ENCODE measurements at places on chromosomes 3 and 15. TPM values are rescaled to one million over a fixed set of nuclear protein-coding genes. Genes with fewer than 3 reads are reported as not detected.

- H3K36me3 ChIP-seq = peaks cover 17% of the 10 kb centered on the region
- DNase-seq = no peak
- H3K27ac ChIP-seq = peak overlapping the region; percentile 95
- H3K4me1 ChIP-seq = peaks cover 33% of the 10 kb centered on the region
- H3K4me3 ChIP-seq = peak overlapping the region; percentile 81
These were observed 558 bp downstream of the DTWD1 start for GRCh38 chr15:49621401-49621811.

DNA sequence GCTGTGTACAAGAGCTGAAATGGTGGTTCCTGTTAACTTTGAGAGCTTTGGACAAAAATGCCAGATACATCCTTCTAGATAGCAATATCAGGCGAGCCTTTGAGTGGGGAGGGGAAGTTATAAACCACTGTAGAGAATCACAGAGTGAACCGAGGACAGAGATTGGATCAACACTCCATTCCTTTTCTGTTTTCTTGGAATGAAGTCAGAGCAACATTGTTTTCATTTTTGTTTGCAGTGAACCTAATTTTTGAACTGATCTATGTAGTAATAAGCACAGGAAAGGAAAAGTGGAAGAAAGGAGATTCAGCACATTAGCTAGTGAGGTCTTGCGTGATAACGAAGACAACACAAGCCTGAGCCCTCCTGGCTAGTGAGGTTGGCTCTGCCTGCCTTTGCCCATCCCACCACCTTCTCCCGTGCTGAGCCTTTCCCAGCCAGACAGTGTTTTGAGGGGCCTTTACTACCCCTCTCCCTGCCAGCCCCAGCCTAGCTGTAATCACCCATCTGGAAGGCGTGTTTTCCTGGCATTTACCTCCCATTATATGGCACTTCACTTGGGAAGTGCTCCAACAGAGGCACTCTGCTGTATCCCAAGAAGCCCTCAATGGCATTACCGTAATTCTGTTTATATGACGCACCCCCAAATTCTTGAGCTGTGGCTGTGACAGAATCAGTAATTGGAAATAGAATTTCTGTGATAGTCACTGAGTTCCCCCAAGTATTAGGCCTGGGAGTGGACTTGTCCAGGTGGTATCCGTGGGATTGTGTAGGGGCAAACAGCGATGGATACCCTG lies 129.8 kb downstream of the CACNA1D start:
- H3K27ac ChIP-seq = no peak overlapping the region
- no peaks in the 10 kb centered on the region for H3K4me1 ChIP-seq
- no peaks in the 10 kb centered on the region for H3K27me3 ChIP-seq
- no peaks in the 10 kb centered on the region for H3K36me3 ChIP-seq

DNA sequence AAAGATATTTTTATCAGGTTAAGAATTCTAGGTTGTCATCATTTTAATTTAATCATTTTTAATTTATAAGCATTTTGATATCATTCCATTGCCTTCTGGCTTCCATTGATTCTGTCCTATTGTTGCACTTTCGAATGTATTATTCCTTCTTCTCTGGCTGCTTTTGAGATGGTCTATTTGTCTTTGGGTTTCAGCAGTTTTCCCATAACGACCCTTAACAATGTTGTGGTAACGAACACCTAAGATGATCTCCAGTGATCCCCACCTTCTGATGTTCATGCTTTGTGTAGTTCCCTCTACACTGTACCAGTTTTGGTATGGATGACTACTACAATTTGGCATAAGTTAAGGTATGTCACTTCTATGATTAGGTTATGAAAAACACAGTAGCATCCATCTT lies 59.9 kb downstream of the MINAR1 start:
- H3K4me3 ChIP-seq = no peak overlapping the region
- no peaks in the 10 kb centered on the region for H3K27me3 ChIP-seq
- no peak for DNase-seq
- no peak overlapping the region for H3K27ac ChIP-seq
- H3K36me3 ChIP-seq = no peaks in the 10 kb centered on the region

- no peaks in the 10 kb centered on the region for H3K27me3 ChIP-seq
- H3K27ac ChIP-seq = no peak overlapping the region
- no peak overlapping the region for H3K4me3 ChIP-seq
These were observed 67.2 kb downstream of the MYO9A start for GRCh38 chr15:72050700-72051099.

DNA sequence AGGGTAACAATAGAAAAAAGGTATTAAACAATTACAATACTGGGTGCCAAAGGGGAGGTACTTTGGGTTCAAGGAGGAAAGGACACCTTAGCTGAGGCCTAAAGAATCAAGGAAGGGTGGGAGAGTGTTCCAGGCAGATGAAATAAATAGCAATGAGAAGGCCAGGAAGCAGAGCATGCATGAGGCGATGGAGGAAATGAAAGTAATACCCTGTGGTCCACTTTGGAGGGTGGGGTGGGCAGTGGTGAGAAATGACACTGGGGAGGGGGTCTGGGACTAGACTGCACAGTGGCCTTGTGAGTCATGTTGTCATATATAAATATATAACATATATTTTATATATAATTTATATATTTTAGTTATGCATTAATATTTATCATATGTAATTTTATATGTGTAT lies 55.9 kb downstream of the BHLHE40 start:
- H3K4me3 ChIP-seq = no peak overlapping the region
- H3K36me3 ChIP-seq = no peaks in the 10 kb centered on the region
- DNase-seq = no peak
- H3K27ac ChIP-seq = no peak overlapping the region
- no peaks in the 10 kb centered on the region for H3K27me3 ChIP-seq

STOML1 gene
- total RNA-seq = 15.0 TPM

DNA sequence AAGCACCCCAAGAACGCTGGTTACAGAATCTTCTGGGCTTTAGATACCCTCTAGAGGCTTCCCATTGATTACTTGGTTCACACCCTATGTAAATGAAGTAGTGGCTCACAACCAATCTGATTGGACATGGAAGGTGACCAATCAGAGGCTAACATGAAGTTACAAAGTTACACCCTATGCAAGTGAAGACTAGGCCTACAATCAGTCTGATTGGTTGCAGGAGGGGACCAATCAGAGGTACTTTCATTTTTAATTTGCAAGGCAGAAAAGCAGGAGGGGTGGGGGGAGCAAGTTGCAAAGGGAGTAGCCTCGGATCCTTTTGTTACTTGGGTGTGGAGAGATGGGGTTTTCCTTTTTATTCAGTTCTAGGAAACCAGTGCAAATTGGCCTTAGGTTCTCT lies 11.1 kb upstream of the RTP2 start:
- H3K27me3 ChIP-seq = no peaks in the 10 kb centered on the region
- no peaks in the 10 kb centered on the region for H3K36me3 ChIP-seq
- H3K27ac ChIP-seq = no peak overlapping the region
- DNase-seq = no peak
- H3K4me3 ChIP-seq = peak overlapping the region; percentile 25

GRAMD1C gene
- 1.2 TPM for total RNA-seq

GRCh38 chr3:69297501-69297900 lies 88.4 kb downstream of the FRMD4B start:
- no peaks in the 10 kb centered on the region for H3K36me3 ChIP-seq
- H3K4me3 ChIP-seq = no peak overlapping the region
- H3K4me1 ChIP-seq = peaks cover 6% of the 10 kb centered on the region
- no peak for DNase-seq

GRCh38 chr3:155032918-155033317 lies 47.2 kb upstream of the MME start:
- no peaks in the 10 kb centered on the region for H3K36me3 ChIP-seq
- no peak for DNase-seq
- peaks cover 18% of the 10 kb centered on the region for H3K4me1 ChIP-seq
- H3K4me3 ChIP-seq = no peak overlapping the region
- H3K27me3 ChIP-seq = no peaks in the 10 kb centered on the region

MKRN2OS gene
- not detected for total RNA-seq

GOLGA6L4 gene
- total RNA-seq = 1.8 TPM

GRCh38 chr15:79978655-79979514 lies 7.9 kb upstream of the BCL2A1 start:
- peak overlapping the region; percentile 76 for H3K27ac ChIP-seq
- H3K4me3 ChIP-seq = peak overlapping the region; percentile 3

- no peak overlapping the region for H3K4me3 ChIP-seq
- no peaks in the 10 kb centered on the region for H3K27me3 ChIP-seq
These were observed 53.9 kb downstream of the BOC start for GRCh38 chr3:113265231-113265630.

- peaks cover 9% of the 10 kb centered on the region for H3K27me3 ChIP-seq
- no peaks in the 10 kb centered on the region for H3K36me3 ChIP-seq
These were observed 15.1 kb downstream of the GRIP2 start for GRCh38 chr3:14524920-14525660.

DNA sequence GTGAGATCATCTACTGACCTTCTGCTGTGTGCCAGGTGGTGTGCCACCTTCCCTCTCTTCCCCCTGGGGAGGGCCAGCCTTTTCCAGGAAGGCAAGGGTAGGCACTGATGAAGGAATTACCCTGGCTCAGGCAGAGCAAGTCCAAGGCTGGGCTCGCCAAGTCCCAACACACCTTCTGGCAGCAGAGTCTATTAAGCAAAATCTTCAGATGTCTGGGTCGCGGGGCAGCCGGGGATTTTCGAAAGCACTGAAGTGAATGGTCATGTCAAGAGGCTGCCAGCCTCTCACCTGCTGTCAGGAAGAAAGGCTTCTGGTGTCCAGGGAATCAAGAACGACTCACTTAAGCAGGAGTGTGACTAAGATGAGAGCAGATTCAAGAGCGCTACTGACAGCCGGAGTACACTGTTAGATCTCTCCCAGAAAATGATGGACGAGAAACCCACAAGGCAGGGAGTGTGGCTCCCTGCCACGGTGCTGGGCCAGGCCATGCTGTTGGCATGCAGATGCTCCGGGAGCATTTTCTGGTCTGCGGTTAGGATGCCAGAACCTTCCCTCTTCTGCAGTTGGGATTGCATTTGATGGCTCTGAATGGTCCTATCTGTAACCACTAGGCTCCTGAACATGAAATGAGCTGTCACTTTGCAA lies 479.8 kb downstream of the SHQ1 start:
- no peak overlapping the region for H3K4me3 ChIP-seq
- H3K27ac ChIP-seq = no peak overlapping the region
- no peak for DNase-seq
- no peaks in the 10 kb centered on the region for H3K36me3 ChIP-seq

GRCh38 chr15:72835294-72835890 lies 51.8 kb upstream of the ADPGK start:
- H3K27ac ChIP-seq = no peak overlapping the region
- DNase-seq = no peak
- peaks cover 20% of the 10 kb centered on the region for H3K27me3 ChIP-seq
- H3K4me1 ChIP-seq = no peaks in the 10 kb centered on the region

GRCh38 chr15:52682200-52682599 lies 3.0 kb upstream of the ATOSA start:
- no peak overlapping the region for H3K27ac ChIP-seq
- peaks cover 16% of the 10 kb centered on the region for H3K27me3 ChIP-seq
- no peak for DNase-seq
- H3K4me1 ChIP-seq = peaks cover 11% of the 10 kb centered on the region
- H3K36me3 ChIP-seq = no peaks in the 10 kb centered on the region

DNA sequence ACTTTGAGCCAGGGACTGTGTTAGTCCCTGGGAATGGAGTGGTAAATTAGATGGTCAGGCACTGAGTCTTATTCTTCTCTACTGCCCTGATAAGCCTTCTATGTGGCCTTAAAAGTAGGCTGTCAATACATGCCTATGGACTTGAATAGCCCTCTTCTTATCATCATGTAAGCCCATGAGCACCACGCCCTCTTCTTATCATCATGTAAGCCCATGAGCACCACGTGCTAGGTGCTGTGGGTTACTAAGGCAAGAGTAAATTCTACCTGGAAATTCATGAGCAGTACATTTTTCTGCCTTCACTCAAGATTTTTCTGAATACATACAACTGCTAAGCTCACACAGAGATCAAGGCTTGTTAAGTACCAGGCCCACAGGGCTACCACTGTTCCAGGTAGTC lies 68.5 kb downstream of the DHX30 start:
- DNase-seq = no peak
- H3K27me3 ChIP-seq = no peaks in the 10 kb centered on the region
- H3K36me3 ChIP-seq = peaks cover 75% of the 10 kb centered on the region
- H3K4me1 ChIP-seq = no peaks in the 10 kb centered on the region
- H3K27ac ChIP-seq = no peak overlapping the region
- no peak overlapping the region for H3K4me3 ChIP-seq

DNA sequence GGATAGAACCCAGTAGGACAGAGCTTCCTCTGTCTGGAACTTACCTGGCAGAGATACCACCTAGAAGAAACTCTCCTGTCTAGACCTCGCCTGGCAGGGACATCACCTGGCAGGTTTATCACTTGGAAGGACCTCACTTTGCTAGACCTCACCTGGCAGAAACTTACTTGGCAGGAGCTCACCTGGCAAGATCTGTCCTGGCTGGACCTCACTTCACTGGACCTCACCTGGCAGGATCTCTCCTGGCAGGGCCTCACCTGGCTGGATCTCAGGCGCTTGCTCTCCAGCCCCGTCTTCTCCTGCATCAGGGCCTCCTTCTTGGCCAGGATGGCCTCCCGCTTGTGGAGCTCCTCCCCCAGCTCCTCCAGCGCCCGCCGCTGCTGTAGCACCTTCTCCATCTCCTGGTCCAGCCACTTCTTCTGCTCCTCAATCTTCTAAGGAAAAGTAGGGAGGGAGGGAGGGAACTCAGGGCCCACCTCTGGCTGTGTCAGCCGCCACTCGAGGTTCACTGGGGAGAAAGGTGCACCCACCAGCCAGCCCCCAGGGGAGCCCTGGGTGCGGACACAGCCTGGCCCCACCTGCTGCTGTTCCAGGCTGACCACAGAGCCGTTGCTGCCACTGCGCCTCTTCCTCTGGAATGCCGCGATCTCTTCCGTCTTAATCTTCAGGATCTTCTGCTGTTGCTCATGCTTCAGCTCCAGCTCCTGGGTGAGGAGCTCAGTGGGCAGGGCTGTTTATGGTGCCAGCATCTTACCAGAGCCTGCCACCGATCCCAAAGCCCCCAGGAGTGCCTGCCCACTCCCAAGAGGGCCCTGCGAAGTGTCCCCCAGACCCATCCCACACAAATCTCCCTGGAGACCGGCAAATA lies 22.5 kb downstream of the KIF7 start:
- no peak overlapping the region for H3K27ac ChIP-seq
- H3K36me3 ChIP-seq = peaks cover 53% of the 10 kb centered on the region
- DNase-seq = peak; percentile 53
- H3K4me3 ChIP-seq = no peak overlapping the region
- no peaks in the 10 kb centered on the region for H3K27me3 ChIP-seq

LOXL1 gene
- total RNA-seq = 264 TPM

- H3K4me3 ChIP-seq = no peak overlapping the region
- H3K4me1 ChIP-seq = no peaks in the 10 kb centered on the region
- no peak overlapping the region for H3K27ac ChIP-seq
- peaks cover 39% of the 10 kb centered on the region for H3K36me3 ChIP-seq
- H3K27me3 ChIP-seq = no peaks in the 10 kb centered on the region
These were observed 59.6 kb downstream of the CCDC66 start for GRCh38 chr3:56616478-56617006.

NTRK3 gene
- total RNA-seq = 0.72 TPM

C2CD4B gene
- not detected for total RNA-seq

DNA sequence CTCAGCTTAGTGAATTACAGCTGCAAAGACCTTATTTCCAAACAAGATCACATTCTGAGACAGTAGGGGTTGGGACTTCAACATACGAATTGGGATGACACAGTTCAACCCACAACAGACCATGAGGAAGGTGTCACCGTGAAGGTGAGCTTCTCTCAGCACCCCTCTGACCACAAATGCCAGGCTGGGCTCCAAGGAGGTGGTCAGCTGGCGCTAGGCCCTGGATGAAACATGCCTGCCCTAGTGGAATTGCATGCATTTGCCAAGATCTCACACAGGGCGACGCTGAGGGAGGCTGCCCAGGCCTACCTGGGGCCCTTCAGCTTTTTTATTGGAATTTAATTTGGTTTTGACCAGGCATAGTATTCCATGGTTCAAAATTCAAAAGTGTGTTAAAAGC lies 1.8 kb downstream of the CFAP100 start:
- no peaks in the 10 kb centered on the region for H3K4me1 ChIP-seq
- no peak overlapping the region for H3K27ac ChIP-seq
- H3K36me3 ChIP-seq = no peaks in the 10 kb centered on the region
- no peak overlapping the region for H3K4me3 ChIP-seq
- H3K27me3 ChIP-seq = peaks cover 41% of the 10 kb centered on the region

All from osteoblast (primary cell).